HTR-8/SVneo (cell line): ENCODE measurements at places on chromosomes 16 and 17.

DNA sequence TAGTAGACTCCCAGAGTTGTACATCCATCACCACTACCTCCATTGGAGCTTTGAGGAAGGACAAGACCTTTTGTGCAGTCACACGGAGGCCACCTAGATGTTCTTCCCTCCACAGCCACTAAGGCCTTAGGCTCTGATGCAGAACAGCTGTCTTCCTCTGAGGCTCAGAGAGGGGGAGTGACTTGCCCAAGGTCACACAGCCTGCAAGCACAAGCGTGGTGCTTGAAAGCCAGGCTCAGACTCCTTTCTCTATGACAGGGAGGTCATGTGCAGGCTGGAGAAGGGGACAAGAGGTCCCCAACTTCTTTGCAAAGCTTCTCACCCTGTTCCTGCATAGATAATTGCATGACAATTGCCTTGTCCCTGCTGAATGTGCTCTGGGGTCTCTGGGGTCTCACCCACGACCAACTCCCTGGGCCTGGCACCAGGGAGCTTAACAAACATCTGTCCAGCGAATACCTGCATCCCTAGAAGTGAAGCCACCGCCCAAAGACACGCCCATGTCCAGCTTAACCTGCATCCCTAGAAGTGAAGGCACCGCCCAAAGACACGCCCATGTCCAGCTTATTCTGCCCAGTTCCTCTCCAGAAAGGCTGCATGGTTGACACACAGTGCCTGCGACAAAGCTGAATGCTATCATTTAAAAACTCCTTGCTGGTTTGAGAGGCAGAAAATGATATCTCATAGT, 12.7 kb downstream of the SCGB1C2 start:
- DNase-seq = no peak

GRCh38 chr17:6755281-6755680, 565 bp upstream of the XAF1 start:
- DNase-seq = no peak

DNA sequence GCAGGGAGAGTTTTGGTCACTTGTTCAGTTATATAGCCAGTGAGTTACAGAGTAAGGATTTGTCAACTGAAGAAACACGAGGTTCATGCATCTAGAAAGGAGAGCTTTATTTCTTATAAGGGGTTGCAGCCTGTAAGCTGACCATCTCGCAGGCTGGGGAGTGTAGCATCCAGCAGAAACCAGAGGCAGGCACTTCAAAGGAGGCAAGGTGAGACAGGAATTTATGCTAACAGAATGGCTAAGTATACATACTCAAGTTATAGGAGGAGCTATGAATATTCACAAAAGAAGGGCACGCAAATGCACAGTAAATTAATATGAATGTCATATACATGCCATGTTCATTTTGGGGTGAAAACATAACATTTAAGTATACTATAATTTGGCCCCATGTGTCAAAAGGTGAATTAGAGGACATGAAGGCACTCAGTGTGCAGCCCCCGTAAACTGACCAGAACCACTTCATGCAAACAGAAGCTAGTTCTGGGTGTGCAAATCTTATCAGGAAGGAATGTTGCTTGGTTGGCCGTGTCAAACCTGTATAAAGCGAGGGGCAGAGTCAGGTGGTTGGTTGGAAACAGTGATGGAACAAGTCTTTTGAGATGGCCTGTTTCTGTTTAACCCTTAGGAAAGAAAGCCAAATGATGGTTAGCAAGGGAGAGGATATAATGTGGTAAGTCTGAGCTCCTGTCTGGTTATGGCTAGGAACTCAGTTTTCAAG, 97.0 kb downstream of the GRIN2A start:
- DNase-seq = no peak

DNA sequence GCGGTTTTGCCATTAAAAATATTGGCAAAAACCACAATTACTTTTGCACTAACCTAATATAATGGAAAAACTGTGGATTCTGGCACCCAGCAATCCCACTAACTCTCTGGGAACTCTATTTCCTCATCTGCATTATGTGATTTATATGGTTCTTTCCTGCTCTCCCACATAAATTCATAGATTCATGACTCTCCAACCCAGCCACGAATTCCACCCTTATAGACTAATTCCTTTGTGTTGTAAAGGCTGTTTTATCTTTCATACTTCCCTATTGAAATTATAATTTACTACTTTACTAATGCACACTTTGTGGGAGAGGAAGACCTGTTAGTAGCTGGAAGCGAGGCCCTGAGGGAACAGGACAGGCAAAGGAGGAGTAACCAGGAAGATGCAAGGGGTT, 88.4 kb upstream of the GNAO1 start:
- no peak for DNase-seq

GRCh38 chr16:400061-400591, 1.6 kb upstream of the DECR2 start:
- no peak for DNase-seq

GRCh38 chr16:70808371-70808770, 7.4 kb upstream of the VAC14 start:
- DNase-seq = no peak

GRCh38 chr16:79042886-79043285, 557.7 kb downstream of the MAF start:
- no peak for DNase-seq

GRCh38 chr16:25692742-25693508, 1.2 kb downstream of the HS3ST4 start:
- DNase-seq = no peak

DNA sequence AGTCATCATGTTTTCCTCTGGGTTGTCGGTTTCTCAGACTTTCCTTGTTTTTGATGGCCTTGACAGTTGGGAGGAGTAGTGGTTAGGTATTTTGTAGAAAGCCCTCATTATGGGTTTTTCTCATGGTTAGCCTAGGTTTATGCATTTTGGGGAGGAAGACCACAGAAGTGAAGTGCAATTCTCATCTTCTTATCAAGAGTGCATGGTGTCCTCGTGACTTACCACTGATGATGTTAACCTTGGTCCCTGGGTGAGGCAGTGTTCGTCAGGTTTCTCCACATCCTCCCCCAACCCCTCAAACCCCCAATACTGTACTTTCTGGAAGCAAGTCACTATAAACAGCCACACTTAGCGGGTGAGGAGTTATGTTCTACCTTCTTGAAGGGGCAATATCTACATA, 42.3 kb downstream of the BPTF start:
- no peak for DNase-seq

DNA sequence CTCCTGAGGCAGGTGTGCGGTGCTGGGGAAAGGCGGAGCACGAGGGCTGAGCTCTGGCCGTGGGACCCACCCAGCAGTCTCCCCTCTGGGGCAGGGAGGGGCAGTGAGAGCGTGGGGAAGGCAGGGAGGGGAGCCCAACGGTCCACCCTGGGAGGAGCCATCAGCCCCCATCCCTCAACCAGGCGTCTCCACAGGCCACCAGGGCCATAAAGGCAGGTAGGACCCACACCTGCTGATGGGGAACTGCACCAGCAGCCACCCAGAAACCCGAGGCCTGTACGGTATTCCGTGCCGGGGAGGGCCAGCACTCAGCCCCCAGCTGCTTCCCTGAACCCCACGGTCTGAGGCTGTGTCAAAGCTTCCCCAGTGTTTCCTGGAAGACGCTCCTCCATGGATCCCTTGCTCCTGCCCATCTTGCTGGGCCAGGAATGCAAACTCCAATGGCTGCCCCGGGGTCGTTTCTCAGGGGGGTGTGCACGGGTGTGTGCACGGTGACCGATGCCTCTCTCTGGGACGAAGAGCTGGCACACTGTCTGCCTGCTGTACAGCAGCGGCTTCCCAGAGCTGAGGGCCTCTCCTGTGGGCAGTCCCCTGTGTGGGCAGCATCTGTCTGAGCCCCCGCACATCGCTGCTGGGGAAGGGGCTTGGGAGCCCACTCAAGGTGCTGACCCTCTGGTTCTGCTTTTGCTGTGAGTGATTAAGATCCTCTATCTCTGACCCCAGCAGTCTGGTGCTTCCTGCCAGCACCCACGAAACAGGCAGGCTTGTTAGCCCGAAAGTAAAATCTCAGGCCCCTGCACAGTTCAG, 17.2 kb upstream of the METRNL start:
- DNase-seq = no peak

DNA sequence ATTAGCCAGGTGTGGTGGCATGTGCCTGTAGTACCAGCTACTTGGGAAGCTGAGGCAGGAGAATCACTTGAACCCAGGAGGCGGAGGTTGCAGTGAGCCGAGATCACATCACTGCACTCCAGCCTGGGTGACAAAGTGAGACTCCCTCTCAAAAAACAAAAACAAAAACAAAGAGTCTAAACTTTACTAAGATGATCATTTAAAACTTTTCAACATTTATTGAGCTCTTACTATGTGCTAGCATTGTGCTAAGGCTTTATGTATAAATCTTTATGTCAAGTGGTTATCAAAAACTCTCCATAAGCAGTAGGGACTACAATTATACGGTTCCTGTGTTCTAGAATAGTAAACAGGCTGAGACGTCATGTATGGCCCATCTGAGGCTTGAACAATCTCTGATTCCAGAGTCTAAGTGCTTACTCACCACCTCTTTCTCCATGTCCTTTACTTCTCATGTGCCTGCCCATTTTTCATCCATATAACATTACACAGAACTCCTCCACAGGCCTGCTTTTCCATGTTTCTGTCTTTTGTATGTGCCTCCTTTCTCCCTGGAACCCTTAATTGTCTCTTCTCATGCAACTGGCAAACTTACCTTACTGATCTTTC, 66.7 kb downstream of the NUP88 start:
- DNase-seq = no peak

DNA sequence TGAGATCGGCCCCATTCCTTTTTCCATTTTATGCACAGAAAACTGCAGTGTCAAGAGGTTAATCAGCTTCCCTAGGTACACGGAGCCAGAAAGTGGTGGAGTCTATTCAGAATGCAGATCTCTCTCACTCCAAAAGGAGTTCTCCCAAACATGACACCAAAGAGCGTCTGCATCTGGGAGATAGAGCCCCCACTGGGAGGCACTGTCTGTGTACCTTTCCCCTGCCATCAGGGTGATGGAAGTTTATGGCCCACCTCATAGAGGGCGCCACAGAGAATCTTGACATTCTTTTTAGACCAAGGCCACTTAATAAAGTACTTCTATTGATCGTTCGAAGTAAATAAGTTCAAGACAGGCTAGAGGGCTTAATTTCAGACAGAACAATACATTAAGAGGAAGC, 493.7 kb upstream of the ERCC4 start:
- DNase-seq = no peak

GRCh38 chr16:29308644-29309546, 97.6 kb downstream of the NPIPB11 start:
- no peak for DNase-seq

DNA sequence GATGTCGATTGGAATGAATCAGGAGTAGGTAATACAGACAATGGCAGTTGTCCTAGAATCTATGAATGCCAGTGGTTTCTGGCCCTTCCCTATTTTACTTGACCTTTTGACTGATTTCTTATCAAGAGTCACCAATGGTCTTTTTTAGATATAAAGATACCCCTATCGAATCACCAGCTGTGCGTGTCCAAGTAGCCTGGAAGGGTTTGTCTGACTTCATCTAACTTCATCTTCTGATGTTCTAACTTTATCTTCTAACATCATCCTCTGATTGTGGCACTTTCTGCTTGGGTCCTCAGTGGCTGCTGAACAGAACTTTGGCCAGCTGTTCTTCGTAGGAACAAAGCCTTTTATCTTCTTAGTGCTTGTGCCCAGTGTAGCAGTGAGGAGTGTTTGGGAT, 129.7 kb downstream of the MSI2 start:
- DNase-seq = no peak

- DNase-seq = no peak
Observed at GRCh38 chr16:27640277-27640600, 90.3 kb downstream of the KATNIP start.

DNA sequence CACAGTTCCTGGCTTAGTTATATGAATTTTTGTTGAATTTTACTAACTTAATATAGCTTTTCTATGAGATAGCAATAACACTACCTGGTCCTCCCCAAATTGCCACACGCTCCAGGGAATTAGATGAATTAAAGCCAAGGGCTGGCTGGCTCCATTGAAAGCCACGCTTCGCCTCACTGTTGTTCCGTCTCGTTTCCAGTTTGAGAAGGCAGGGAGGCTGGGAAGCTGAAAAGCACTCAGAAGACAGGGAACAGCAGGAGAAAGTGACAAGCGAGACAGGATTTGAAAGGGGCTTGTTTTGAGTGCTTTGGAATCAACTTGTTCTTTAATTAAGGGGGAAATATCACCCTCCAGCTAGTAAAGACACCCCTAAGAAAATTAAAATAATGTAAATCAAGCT, 425.3 kb downstream of the CA10 start:
- DNase-seq = no peak

DNA sequence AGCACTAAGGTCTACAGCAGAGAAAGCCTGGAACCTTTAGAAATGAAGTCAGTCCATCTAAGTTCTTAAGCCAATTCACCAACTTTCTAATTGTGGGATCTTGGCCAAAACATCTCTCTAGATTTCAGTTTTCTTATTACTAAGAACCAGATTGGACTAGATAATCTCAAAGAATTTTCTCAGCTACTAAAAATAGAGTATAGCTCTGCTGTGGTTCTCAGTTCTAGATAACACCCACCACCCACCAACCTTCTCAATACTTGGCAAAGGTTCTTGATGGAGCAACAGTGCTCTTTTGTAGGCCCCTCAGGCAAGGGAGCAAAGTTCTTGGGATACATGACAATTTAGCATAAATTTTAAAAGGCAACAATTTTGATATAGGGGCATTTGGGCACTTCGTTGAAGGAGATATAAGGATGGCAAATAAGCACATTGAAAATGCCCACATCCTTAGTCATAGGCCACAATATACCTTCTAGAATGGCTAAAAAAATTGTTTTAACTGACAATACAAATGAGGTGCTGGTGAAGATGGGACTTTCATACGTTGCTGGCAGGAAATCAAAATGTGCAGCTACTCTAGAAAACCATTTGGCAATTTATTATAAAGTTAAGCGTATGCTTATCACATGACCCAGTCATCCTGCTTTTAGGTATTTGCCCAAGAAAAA, 74.4 kb upstream of the TMEM132E start:
- no peak for DNase-seq

DNA sequence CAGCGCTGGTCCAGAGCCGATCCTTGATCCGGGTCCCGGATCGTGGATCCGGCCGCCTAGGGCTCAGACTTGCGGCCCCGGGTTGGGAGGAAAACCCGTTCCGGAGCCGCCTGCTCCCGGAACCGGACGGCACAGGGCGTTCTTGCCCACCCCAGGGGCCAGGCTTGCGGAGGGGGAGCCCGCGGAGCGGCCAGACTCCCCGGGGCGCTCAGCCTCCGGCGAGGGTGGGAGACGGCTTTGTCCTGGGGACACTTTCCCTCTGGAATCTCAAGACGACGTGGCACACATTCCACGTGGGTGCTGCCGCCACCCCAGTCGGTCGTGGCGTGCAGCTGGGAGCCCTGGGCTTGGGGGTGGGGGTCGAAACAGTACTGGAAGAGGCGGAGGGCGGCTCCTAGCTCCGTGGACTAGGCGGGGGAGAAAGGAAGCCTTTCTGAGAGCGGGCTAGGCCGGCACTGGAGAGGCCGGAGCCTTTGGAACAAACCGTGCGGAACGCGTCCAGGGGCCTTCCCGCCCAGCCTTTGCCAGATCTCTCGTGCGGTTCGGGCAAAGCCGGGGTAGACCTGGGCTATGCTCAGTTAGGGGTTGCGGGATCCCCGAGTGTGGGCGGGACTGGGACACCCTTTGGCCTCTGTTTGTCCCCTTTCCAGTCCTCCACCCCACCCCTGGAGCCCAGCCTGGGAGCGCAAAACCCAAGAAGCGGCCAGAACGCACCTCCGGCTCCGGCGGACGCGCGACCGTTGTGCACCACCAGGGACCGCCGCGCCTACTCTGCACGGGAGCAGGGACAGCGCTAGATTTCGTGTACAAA, 26.5 kb downstream of the SREBF1 start:
- DNase-seq = no peak
